Smooth muscle cell of the brain vasculature (primary cell): ENCODE measurements at places on chromosomes 2 and 18.

- no peak for DNase-seq
These were observed 173.3 kb upstream of the SPRED2 start for GRCh38 chr2:65605743-65606058.

- no peak for DNase-seq
These were observed 79.2 kb upstream of the MAP3K20 start for GRCh38 chr2:172996387-172996961.

- no peak for DNase-seq
These were observed 684.4 kb upstream of the SALL3 start for GRCh38 chr18:78295262-78295661.

GRCh38 chr2:177984749-177985148, 87.8 kb downstream of the PDE11A start:
- no peak for DNase-seq
